ENCODE measurements at places on chromosomes 2 and 18. TPM values are rescaled to one million over a fixed set of nuclear protein-coding genes. Genes with fewer than 3 reads are reported as not detected.

The ARPC2 gene
- total RNA-seq = 507 TPM

The SLC5A7 gene
- total RNA-seq = not detected

- DNase-seq = no peak
Measured at GRCh38 chr2:61535449-61535848, 2.7 kb downstream of the XPO1 start.

The TCF23 gene
- not detected for total RNA-seq

The ABCG5 gene
- total RNA-seq = not detected

GRCh38 chr2:76280686-76281085 is 570.0 kb upstream of the GCFC2 start:
- DNase-seq = no peak

The SEMA4C gene
- total RNA-seq = 20.6 TPM

- DNase-seq = no peak
Measured at GRCh38 chr2:23684395-23685176, 242.3 kb downstream of the ATAD2B start.

The MEP1B gene
- total RNA-seq = not detected

- DNase-seq = no peak
Measured at GRCh38 chr2:26898480-26899078, 50.6 kb downstream of the DPYSL5 start.

The SLC19A3 gene
- not detected for total RNA-seq

DNA sequence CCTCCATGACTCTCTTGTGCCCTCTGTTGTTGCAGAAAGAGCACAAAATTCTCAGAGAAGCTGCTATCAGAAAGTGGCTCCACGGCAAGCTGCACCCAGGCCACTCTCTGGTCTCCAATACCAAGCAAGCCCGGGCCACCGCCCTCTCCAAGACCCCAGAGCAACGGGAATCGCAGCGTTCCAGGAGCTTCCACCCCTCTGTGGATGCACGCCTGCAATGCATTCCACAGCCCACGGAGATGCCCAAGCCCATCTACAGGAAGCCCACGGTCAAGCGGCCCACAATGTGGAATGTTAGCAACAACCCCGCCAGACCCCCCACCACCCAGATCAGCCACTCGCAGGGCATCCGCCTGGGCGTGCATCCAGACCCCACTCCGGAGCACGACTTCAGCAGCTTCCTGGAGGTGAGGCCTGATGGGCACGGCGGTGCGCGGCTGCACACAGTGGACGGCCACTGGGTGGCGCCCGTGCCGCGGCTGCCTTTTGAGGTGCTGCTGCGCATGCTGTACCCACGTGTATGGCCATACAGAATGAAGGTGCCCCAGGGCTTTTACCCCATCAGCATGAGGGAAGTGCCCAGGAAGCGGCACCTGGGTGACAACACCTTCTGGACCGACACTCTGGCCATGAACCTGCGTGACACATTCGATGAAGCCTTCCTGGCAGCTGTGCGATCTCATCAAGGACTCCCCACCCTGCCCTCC is 6.3 kb downstream of the ANKRD53 start:
- peak; percentile 73 for DNase-seq

The MC4R gene
- not detected for total RNA-seq

DNA sequence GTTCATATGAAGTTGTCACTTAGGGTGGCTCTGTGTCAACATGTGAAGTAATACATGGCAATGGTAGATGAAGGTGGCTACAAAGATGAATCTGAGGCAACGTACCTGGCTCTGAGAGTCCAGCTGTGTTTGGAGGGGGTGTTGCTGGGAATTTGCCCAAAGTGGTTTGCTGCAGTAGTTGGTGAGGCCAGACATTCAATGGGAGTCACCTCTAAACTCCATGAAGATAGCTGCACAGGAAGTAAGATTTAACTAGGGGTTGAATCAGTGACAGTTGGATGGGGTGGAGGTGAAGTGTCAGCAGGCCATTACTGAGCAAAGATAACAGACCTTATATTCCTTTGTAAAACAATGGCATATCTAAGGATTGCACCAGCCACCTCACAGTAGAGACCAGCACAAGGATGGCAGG is 71.8 kb downstream of the NUP35 start:
- DNase-seq = no peak

The GPAT2 gene
- 18.4 TPM for total RNA-seq

The REG3A gene
- total RNA-seq = not detected

DNA sequence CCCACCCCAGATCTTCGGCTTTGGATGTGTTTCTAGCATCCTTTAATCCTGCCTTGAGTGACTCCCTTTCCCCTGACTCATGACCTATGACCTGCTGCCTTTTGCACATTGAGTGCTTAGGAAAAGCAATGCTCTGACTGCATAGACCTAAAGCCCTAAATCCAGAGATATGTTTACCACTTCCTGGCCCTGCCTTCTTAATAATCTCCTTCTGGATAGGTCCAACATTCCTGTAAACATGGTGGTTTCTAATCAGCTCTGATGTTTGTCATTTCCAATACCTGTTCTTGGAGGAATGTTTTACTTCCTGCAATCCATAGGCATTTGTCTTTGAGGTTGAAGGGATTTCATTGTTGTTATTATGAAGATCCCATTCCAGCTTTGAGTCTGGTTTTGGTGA is 2.3 kb downstream of the SLC3A1 start:
- DNase-seq = no peak

GRCh38 chr18:48667276-48668254 is 128.7 kb downstream of the CTIF start:
- DNase-seq = no peak

GRCh38 chr2:14557916-14558315 is 74.6 kb upstream of the LRATD1 start:
- no peak for DNase-seq

Measured in activated T-helper 1 cell treated with anti-CD3 and anti-CD28 coated beads, Interleukin-12 subunit alpha, Interleukin-12 subunit beta, Interleukin-2, Interleukin-4 antibody, amounts not matched to agents 30 ng/mL and 10 ng/mL and 1 ng/mL, durations not matched to agents 14 hours and 24 hours and 36 hours (primary cell).